NCI-H1417 (cell line): ENCODE measurements at places on chromosomes 4 and X.

DNA sequence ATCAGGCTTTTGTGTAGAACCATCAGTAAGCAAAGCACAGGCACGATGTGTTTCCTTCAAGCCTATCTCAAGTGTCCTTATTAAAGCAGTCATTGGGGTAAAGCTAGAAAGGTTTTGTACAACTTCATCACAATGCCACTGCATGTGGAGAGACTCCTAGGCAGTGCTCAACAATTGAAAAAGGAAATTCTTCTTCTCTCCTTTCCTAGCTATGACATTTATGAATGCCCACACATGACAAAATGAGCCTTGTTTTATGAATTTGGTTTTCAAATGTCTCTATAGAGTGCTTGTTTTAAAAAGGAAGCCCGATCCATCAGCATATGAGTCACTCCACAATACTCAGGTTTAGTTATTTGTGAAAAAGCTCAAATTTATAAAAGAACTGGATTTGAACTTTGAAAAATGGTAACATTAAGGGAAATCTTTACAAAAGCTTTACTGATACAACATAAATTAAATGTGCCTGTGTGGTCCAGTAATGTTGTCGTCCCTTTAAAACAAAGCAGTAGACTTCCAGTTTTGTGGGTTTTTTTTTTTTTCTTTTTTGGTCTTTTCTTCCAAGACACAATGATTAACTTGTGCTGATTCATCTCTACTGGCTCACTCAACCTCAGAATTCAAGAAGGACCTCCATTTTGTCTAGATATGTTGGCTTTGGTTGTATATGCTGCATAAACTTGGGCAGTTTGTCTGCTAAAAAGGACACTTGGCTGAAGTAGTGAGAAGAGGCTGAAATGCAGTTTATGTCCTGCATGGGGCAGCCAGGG, 273.8 kb downstream of the GASK1B start:
- DNase-seq = no peak

DNA sequence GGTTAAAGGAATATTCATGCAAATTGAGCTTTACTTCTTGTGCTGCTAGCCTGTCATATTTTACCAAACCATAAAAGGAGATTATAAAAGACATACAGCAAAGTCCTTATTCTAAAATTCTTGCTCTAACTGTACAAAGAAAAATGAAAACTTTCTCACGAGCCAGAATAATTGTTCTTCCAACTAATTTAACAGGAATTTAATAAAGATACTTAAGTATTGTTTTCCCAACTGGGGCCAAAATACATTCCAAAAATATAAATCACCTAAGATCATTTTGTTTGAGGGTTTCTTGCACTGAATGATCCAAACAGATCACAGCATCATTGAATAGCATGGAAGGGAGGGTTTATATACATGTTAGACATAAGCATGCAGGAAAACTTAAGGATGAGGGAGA, 127.1 kb upstream of the PCDH18 start:
- no peak for DNase-seq

DNA sequence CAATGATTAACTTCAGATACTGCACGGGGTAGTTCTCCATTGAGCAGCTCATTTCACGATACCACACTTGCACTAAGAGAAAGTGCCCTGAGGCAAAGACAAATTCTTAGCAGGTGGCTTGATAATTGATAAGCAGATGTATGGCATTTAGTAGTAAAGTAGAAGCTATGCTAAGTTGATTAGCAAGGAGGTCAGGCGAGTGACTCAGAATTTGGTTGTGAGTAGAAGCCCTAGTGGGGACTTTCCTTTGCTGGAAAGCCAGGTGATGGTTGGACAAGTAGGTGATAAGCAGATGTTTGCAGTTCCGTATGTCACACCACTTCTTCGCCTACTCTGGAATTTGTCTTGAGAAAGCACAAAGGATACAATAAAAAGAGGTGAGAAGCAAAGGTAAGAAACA, 58.7 kb downstream of the TLL1 start:
- DNase-seq = no peak

DNA sequence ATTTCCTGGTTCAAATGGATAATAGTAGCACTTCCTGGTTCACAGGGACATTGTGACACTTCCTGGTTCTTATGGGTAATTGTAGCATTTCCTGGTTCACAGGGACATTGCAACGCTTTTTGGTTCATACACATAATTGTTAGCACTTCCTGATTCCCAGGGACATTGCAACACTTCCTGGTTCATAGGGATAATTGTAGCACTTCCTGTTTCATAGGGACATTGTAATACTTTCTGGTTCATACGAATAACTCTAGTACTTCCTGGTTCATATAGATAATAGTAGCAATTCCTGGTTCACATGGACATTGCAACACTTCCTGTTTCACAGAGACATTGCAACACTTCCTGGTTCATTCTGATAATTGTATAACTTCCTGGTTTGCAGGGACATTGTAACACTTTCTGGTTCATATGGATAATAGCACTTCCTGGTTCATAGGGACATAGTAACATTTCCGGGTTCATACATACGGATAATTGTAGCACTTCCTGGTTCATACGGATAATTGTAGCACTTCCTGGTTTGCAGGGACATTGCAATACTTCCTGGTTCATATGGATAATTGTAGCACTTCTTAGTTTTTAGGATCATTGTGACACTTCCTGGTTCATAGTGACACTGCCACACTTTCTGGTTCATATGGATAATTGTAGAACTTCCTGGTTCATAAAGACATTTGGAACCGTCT, 61.6 kb upstream of the CD99 start:
- no peak for DNase-seq

GRCh38 chrX:22053481-22053880, 21.4 kb downstream of the PHEX start:
- DNase-seq = no peak

DNA sequence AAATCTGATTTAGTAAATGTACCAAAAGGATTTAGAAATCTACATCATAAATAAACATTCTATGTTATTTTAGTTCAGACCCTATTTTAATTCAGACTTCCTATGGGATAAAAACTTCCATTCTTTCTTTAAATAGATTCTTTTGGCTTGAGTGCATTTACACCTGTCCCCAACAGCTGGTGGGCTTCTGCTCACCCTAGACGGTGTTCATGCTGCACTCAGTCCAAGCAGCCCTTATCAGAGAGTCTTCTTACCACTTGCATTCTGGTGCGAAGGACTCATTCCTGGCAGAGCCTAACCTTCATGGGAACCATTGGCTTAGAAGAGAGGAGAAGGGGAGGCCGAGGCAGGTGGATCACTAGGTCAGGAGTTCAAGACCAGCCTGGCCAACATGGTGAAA, 57.3 kb downstream of the NPNT start:
- no peak for DNase-seq

- DNase-seq = no peak
Measured at GRCh38 chr4:7313347-7313811, 121.0 kb downstream of the SORCS2 start.

DNA sequence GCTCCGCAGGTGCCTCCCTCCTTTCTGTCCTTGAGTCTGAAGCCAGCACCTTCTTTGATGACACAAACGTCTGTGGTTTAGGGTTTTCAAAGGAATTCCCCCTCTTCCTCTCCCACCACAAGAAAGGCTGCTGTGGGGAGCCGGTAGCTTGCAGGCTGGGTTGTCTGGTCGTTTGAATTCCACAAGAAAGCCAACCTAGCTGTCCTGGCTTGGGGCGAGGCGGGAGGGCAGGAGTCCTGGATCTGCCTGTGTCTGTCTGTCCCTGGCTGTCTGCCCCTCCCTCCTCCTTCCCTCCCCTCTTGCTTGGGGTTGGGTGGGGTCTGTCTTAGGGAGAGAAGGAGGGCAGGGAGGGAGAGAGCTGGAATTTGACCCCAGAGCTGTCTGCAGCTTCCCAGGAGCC, 56.3 kb downstream of the SHROOM2 start:
- DNase-seq = no peak

GRCh38 chr4:26404743-26405206, 84.0 kb downstream of the RBPJ start:
- no peak for DNase-seq

GRCh38 chr4:137067735-137068134, 464.6 kb downstream of the PCDH18 start:
- no peak for DNase-seq

DNA sequence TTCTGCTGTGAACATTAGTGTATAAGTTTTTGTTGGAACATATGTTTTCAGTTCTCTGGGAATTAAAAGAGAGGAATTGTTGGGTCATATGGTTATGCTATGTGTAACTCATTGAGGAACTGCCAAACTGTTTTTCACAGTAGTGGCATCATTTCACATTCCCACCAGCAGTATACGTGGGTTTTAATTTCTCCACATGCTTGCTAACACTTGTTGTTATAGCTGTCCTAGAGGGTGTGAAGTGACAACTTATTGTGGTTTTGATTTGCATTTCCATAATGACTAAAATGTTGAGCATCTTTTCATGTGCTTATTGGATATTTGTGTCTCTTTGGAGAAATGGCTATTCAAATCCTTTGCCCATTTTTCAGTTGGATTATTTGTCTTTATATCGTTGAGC, 13.7 kb downstream of the APELA start:
- no peak for DNase-seq

GRCh38 chr4:6917461-6918271, 8.0 kb downstream of the TBC1D14 start:
- peak; percentile 98 for DNase-seq

GRCh38 chr4:147340111-147340510, 140.8 kb upstream of the EDNRA start:
- DNase-seq = no peak

GRCh38 chrX:54177306-54177705, 5.7 kb downstream of the FAM120C start:
- DNase-seq = no peak

DNA sequence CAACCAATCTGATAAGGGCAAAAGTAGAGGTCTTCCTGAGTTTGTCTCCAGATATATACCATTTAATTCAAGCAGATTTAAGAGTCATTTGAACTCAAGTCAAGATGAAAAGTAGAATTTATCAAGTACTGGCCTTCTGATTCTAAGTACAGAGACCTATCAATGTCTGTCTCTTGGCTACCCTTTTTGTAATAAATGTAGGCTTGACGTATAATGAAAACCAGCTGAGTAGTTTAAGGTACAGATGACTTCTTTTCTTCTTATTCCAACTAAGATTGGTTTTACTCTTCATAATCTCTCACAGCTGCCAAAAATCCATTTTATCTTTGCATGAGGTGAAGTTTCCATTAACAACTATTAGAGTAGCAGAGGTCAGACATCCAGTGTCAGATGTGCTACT, 867.6 kb downstream of the FAT4 start:
- DNase-seq = no peak

- no peak for DNase-seq
Measured at GRCh38 chr4:33467291-33467690, 2747.1 kb downstream of the PCDH7 start.

- DNase-seq = no peak
Measured at GRCh38 chr4:36884151-36884550, 360.4 kb upstream of the NWD2 start.

DNA sequence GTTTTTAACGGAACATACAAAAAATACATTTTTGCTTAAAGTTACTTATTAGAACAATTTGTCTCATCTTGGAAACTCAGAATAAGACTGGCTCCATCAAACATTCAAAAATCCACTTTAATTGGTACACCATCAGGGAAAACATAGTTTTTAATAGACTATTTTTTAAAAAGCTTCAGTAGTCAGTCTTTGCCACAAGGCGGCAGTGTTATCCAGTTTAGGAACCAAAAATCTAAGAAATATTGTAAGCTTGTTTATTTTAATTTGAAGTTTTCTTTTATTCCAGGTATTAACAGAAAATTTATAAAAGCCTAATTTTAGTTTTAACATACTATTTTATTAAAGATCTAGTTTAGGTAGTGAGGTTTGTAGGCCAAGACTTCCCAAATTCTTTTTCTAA, 107.7 kb downstream of the APOOL start:
- DNase-seq = peak; percentile 4

DNA sequence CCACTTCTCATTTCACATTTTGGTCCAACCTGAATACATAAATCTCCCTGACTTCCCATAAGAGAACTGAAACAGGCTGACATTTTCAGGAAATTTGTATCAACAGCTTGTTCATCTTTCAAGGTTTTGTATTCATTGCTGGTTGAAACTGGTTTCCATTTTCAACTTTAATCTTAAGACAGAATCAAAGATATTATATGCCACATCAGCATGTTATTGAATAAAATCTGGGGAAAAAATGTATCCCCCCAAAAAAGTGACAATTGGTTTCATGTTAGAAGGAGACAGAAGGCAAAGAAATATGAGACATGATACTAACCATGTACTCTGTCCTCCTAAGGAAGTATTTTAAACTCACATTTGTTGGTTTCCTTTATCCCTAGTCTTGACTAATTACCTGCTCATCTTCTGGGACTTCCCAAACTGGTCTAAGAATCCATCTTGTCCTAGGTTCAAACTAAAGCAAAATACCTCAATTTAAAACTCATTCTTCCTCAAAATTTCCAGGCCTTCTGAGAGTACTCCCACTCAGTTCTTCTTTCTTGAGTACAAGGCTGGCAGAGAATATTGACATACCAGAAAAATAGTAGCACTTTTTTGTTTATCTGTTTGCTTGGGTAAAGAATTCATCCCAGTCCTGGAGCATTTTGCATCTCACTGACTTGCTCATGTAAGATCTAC, 3.1 kb upstream of the ANTXR2 start:
- no peak for DNase-seq

DNA sequence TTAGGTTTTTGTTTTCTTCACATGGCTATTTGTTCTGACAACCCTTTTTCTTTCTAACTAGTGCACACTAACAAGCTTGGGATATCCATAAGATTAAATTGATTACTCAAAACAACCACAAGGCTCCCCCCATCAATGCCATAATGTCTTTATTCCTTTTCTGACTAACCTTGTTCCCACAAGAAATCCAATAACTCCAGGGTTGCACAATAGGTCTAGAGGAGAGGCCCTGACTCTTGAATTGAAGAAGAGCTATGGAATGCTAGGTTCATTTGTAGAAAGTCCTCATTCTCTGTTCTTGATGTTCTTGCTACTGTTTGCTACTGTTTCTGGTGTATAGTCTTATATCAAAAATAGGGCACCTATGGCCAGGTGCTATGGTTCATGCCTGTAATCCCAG, 71.0 kb downstream of the PRRG1 start:
- DNase-seq = no peak

DNA sequence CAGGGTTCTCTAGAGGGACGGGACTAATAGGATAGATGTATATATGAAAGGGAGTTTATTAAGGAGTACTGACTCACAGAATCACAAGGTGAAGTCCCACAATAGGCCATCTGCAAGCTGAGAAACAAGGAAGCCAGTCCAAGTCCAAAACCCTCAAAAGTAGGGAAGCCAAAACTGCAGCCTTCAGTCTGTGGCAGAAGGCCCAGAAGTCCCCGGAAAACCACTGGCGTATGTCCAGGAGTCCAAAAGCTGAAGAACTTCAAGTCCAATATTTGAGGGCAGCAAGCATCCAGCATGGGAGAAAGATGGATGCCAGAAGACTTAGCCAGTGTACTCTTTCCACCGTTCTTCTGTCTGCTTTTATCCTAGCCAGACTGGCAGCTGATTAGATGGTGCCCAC, 227.2 kb downstream of the KCTD8 start:
- no peak for DNase-seq

GRCh38 chr4:156146571-156146970, 192.9 kb upstream of the CTSO start:
- DNase-seq = no peak

- DNase-seq = no peak
Measured at GRCh38 chrX:48467281-48467761, 2.7 kb downstream of the SLC38A5 start.

- peak; percentile 20 for DNase-seq
Measured at GRCh38 chrX:110944311-110944750, 148.7 kb upstream of the CHRDL1 start.
